Activated CD4-positive, alpha-beta T cell treated with anti-CD3 and anti-CD28 coated beads, Interleukin-2, amount 10 ng/mL, durations not matched to agents 24 days and 14 days (primary cell): ENCODE measurements at places on chromosomes 6 and 20. TPM values are rescaled to one million over a fixed set of nuclear protein-coding genes. Genes with fewer than 3 reads are reported as not detected.

DEFB124 gene
- not detected in 2 replicates for total RNA-seq

CALHM5 gene
- total RNA-seq, result not detected in 2 replicates

GNMT gene
- 0.24 and 0.70 TPM in 2 replicates for total RNA-seq

KHDC1 gene
- 5.1 and 5.2 TPM in 2 replicates for total RNA-seq

C6orf58 gene
- not detected in 2 replicates for total RNA-seq

NKAIN4 gene
- total RNA-seq, result not detected in 2 replicates

ANKRD66 gene
- not detected in 2 replicates for total RNA-seq

CAGE1 gene
- total RNA-seq, result 0.16 and 0.31 TPM in 2 replicates

SLC12A5 gene
- total RNA-seq, result not detected in 2 replicates

ATAT1 gene
- 11.4 and 14.4 TPM in 2 replicates for total RNA-seq

HLA-DMB gene
- total RNA-seq, result 0.75 and 0.80 TPM in 2 replicates

WFDC12 gene
- not detected in 2 replicates for total RNA-seq

THBS2 gene
- total RNA-seq, result not detected in 2 replicates

LAMP5 gene
- total RNA-seq, result not detected in 2 replicates

MAP1LC3A gene
- total RNA-seq, result 3.1 and 3.6 TPM in 2 replicates

TRIM31 gene
- total RNA-seq, result 0.09 TPM in 1 of 2 replicates, not detected in the other
